ENCODE measurements at places on chromosomes 11 and 22.

DNA sequence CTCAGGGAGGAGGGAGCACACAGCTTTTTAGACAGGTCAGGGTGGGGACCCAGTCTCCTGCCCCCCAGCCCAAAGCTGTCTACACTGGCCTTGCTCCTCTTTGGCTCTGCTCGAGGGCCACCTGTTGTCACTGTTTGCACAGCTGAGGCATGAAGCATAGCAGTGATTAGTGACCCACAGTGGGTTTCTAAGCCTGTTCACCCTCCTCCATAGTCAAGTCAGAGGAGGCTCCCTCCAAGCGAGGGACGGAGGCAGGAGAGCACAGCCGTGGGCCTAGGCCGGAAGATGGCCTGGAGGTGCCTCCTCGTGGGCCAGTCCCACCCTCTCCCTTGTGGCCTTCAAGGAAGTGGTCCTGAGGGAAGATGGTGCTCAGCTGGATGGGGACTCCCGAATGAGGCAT is 241.1 kb downstream of the GRIK4 start:
- no peak for DNase-seq

- no peak for DNase-seq
Observed at GRCh38 chr11:114522818-114523217, 36.9 kb downstream of the NXPE1 start.

DNA sequence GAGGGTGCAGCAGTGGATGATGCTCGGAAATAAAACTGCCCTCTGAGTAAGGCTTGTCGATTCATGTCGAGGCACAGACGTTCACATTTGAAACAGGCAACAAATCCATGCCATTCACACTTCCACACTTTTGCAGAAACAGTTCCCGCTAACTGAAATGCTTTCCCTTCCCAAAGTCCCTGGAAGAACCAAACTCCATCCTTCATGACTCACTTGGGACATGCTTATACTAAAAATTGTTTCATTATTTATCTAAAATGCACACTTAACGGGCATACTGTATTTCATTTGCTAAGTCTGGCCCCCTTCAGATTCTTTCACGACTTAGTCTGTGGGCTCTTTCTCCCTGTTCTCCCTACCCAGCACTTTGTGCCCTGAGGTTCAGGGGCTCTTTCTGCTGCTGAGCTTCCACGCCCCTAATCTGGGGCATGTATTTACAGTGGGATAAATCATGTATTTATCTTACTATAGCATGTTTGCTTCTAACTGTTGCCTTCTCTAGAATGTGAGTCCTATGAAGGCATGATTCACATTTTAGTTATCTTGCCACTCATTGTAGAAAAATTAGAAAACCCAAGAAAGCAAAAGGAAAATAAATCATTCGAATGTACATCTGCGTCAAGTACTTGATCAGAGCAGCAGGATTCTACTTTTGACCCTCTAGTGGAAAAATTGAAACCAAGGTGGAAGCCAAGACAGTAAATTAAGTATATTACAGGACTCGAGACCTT is 12.5 kb downstream of the SCGB1A1 start:
- DNase-seq = no peak

DNA sequence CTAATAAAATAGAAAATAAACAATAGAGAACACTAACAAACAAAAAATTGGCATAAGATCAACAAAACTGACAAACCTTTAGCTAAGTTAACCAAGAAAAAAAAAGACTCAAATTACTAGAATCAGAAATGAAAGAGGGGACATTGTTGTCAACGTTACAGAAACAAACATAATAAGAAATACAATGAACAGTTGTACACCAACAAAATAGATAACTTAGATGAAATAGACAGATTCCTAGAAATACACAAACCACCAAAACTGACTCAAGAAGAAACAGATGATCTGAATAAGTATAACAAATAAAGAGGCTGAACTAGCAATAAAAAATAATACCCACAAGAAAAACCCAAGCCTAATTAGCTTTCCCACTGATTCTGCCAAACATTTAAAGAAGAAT is 34.7 kb upstream of the TMPRSS4 start:
- DNase-seq = no peak

- no peak for DNase-seq
Observed at GRCh38 chr11:40397141-40397540, 1062.3 kb downstream of the LRRC4C start.

DNA sequence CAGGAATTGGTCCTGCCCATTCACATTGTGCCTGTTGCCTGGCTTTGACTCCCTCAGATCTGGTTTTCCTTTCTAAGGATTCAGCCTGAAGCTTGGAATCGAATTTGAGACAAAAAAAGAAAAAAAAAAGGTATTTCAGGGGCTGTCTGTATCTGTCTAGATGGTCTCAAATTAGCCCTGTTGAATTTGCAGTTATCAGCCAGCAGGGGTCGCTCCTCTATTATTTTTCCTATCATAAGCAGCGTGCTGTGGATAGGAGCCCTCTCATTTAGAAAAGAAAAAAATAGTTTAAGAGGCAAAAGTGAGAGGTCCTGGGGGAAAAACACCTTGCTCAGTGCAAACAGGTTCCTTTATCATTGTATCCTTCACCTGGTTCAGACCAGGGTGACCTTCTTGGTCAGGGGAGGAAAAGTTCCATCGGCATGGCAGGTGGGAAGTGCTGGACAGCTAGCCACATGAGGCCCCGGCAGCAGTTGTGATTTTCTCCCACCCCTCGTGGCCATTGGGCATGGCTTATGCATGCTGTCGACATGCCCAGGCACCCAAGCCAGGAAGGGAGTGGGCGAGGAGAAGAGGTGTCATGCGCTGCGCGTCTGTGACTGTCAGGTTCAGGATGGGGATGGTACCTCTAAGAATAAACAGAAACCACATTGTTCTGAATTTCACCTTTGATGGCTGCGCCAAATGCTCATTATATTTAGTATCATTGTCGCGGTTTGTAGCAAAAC is 13.1 kb downstream of the OR5AK2 start:
- no peak for DNase-seq

DNA sequence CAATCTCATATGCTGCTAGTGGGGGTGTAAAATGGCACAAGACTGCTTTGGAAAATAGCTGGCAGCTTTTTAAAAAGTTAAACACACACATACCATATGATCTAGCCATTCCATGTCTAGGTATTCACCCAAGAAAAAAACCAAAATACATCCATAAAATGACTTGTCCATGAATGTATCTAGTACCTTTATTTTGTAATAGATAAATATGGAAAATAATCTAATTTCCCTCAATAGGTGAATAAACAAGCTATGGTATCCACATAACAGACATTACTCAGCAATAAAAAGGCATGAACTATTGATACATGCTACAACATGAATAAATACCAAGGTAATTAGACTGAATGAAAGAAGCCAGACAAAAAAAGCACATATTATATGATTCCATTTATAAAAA is 22.9 kb downstream of the RNF141 start:
- DNase-seq = no peak

DNA sequence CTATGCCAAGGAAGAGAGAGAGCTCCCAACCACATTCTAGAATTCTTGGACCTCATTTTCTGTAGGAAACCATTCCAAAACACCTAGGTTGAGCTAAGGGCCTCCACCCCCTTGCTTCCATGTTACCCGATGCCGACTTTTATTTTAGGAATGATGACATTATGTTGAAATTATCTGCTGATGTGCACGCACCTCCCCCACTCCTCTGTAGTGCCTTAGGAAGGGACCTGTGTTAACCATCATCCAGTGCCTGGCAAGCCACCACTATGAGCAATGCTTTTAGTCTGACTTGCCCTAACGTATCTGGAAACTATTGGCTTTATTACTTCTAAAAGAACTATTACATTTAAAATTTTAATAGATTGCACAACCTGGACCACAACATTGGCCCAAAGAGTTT is 42.1 kb downstream of the NCAPD3 start:
- no peak for DNase-seq
